Upper lobe of right lung (tissue), 1 donor: ENCODE measurements at places on chromosomes 11 and 22. TPM values are rescaled to one million over a fixed set of nuclear protein-coding genes. Genes with fewer than 3 reads are reported as not detected.

DNA sequence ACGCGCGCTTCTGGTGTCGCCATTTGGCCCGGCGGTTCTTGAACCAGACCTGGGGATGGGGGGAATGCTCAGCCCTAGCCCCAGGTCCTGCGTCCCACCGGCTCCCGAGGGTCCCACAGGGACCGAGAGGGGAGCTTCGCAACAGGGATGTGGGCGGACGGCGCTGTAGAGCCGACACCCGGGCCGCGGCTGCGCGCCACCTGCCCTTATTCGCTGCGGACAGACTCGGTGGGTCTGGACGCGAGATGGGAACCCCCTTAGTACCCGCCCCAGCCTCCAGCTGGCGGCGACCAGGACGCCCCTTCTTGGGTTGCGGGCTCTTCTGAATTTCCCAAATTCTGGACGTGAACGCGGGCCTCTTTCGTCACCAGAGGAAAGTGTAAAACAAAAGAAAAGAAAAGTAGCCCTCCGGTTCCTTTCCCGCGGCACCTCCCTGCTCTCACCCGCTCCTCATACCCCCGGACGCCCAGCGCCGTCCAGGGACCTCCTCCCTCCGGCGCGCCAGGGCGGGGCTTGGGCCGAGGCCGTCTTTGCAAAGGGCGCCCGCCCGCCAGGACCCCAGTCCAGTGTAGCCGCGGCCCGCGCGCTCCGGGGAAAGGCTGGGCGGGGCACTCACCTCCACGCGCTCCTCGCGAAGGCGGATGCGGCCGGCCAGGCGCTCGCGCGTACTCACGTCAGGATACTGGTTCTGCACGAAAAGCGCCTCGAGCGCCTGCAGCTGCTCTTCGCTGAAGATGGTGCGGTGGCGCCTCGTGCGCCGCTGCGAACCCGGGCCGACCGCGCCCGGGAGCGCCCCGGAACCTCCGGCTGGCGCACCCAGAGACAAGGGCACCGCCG lies 827 bp downstream of the GSC2 start:
- DNase-seq = peak; percentile 61
- H3K4me1 ChIP-seq = no peaks in the 10 kb centered on the region
- peak overlapping the region; percentile 35 for H3K4me3 ChIP-seq

DNA sequence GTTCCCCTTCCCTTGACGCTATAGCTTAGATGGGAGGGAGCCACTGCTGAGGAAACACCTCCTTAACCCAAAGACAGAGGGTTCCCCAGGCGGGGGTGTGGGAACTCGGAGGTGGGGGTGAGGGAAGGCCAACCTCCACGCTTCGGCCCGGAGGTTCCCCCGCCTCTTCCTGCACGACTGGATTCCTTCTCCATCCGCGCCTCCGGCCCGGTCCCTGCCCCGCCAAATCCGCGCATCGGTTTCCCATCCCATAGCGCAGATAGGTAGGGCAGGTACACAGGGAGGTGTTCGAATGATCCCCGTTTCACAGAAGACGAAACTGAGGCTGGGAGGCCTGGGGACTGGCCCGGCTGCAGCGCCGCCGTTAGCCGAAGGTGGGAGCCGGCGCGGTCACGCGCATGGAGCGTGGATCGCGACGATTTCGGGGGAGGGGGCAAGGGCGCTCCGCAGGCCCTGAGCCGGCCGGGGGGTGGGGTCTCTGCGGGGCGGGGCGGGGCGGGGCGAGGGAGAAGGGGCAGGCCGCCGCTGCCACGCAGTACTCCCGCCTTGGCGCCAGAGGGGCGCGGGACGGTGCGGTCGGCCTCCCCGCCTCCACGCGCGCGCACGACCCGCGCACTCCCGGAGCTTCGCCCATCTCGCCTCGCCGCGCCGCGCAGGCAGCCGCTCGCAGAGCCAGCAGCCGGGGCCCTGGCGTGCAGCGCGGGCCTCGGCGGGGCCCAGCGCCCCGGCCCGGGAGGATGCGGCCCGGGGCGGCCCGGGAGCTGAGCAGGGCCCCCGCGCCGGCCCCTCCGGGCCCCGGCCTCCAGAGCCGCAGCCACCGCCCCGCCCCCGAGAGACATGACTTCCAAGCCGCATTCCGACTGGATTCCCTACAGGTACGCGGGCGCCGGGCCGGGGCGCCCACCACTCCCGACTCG lies at the start of gene TUB:
TSS of gene TUB (plus strand) at position 538 of the 917 bp plus-strand sequence. CDS start at position 838, 300 bp downstream.
- no peaks in the 10 kb centered on the region for H3K36me3 ChIP-seq
- H3K4me3 ChIP-seq = peak within 1 kb of the TSS; percentile 54
- no peak for DNase-seq
- H3K27me3 ChIP-seq = peaks cover 10% of the 10 kb centered on the region

DNA sequence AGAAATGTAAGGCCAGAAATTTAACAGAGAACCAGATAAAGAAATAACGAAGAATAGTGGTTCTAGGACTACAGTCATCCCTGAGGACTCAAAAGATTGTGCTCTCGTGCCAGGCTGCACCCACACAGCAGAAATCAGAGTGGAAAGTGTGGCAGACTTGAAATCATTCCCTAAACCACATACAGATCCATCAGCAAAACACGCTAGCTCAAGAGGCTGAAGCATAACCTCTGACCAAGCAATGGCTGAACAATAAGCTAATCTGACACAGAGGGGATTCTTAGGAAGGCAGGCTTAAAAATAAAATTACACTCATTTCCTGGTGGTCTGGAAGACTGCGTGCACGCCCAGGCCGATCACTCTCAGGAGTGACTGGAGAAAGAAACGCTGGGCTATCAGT lies 19.0 kb downstream of the NCF4 start:
- H3K36me3 ChIP-seq = no peaks in the 10 kb centered on the region
- H3K27ac ChIP-seq = no peak overlapping the region
- H3K4me1 ChIP-seq = peaks cover under 1% of the 10 kb centered on the region
- no peaks in the 10 kb centered on the region for H3K27me3 ChIP-seq
- H3K4me3 ChIP-seq = no peak overlapping the region

The ZNRD2 gene
- total RNA-seq = 24.0 TPM

The ART5 gene
- 1.2 TPM for total RNA-seq

- no peak overlapping the region for H3K4me3 ChIP-seq
- peaks cover 11% of the 10 kb centered on the region for H3K4me1 ChIP-seq
- H3K27ac ChIP-seq = no peak overlapping the region
- no peaks in the 10 kb centered on the region for H3K36me3 ChIP-seq
- H3K27me3 ChIP-seq = no peaks in the 10 kb centered on the region
These were observed 61.6 kb downstream of the SIK2 start for GRCh38 chr11:111663820-111664219.

The TSSK2 gene
- not detected for total RNA-seq

- DNase-seq = no peak
- peaks cover 33% of the 10 kb centered on the region for H3K4me1 ChIP-seq
- H3K27ac ChIP-seq = no peak overlapping the region
- H3K4me3 ChIP-seq = peak overlapping the region; percentile 100
- H3K36me3 ChIP-seq = peaks cover 50% of the 10 kb centered on the region
These were observed 2.3 kb downstream of the POLR2L start for GRCh38 chr11:839875-840617.

The ANO9 gene
- total RNA-seq = 22.4 TPM

The TBX1 gene
- 15.4 TPM for total RNA-seq

The GRM5 gene
- total RNA-seq = 0.06 TPM

DNA sequence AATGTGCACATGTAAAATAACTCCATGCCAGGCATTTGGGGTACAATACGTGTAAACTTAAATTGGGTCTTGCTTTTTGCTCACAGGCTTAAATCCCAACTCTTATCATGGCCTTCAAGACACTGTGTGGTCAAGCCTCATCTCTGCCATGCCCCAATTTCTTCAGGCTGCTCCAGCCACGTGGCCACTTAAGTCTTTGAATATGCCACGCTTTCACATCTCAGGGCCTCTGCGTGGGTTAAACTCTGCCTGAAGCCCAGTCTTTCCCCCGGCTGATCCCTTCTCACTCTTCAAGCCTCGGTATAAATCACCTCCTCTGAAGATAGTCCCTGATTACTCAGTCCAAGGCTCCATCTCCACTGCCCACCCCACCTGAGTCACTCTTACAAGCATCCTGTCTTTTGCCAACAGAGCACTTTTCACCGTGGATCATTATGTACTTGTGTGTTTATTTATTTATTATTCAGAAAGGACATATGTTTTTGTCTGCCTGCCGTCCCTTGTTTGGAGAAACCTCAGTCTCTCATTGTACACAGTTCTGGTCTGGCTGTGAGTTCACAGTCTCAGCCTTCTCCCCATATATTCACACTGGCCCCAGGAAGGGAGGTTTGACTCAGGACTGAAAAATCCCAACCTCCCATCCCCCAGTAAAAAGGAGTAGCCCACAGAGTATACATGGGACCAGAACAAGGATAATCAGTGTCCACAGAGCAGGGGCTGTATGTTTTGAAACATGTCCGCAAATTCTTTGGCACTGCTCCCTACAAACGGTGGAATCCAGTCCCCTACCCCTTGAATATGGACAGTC lies 344.7 kb downstream of the MN1 start:
- no peaks in the 10 kb centered on the region for H3K36me3 ChIP-seq
- DNase-seq = no peak
- H3K4me1 ChIP-seq = no peaks in the 10 kb centered on the region
- H3K27me3 ChIP-seq = peaks cover 3% of the 10 kb centered on the region
- no peak overlapping the region for H3K4me3 ChIP-seq
- H3K27ac ChIP-seq = no peak overlapping the region

The CALCA gene
- not detected for total RNA-seq

The SYT12 gene
- total RNA-seq = not detected

GRCh38 chr22:25364736-25365241 lies 145.3 kb downstream of the CRYBB2 start:
- DNase-seq = peak; percentile 52
- peaks cover 10% of the 10 kb centered on the region for H3K4me1 ChIP-seq
- no peaks in the 10 kb centered on the region for H3K27me3 ChIP-seq
- peaks cover 1% of the 10 kb centered on the region for H3K36me3 ChIP-seq

The MPZL3 gene
- total RNA-seq = 11.8 TPM

GRCh38 chr11:23423656-23424055 lies 563.4 kb upstream of the CCDC179 start:
- H3K27me3 ChIP-seq = no peaks in the 10 kb centered on the region
- DNase-seq = no peak
- H3K36me3 ChIP-seq = no peaks in the 10 kb centered on the region
- no peak overlapping the region for H3K4me3 ChIP-seq
- H3K27ac ChIP-seq = no peak overlapping the region

DNA sequence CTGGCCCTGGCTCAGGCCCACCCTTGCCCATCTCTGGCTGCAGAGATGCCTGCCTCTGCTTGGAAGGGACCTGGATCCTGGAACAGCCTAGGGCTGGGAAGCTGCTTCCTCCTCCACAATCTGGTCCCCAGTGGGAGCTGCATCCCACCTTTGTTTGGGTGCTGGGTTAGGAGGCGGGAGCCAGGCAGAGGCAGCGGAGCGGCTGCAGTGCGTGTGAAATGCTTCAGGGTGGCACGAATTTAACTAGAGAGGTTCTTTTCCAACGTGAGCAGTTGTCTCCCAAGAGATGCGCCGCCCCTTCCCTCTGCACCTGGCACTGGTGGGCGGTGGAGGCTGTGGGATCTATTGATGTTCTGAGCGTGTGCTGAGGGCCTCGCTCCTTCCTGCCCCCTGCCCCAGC lies 31.6 kb downstream of the BRSK2 start:
- H3K4me1 ChIP-seq = no peaks in the 10 kb centered on the region
- no peak overlapping the region for H3K4me3 ChIP-seq
- no peak overlapping the region for H3K27ac ChIP-seq
- peaks cover 11% of the 10 kb centered on the region for H3K27me3 ChIP-seq
- no peak for DNase-seq

DNA sequence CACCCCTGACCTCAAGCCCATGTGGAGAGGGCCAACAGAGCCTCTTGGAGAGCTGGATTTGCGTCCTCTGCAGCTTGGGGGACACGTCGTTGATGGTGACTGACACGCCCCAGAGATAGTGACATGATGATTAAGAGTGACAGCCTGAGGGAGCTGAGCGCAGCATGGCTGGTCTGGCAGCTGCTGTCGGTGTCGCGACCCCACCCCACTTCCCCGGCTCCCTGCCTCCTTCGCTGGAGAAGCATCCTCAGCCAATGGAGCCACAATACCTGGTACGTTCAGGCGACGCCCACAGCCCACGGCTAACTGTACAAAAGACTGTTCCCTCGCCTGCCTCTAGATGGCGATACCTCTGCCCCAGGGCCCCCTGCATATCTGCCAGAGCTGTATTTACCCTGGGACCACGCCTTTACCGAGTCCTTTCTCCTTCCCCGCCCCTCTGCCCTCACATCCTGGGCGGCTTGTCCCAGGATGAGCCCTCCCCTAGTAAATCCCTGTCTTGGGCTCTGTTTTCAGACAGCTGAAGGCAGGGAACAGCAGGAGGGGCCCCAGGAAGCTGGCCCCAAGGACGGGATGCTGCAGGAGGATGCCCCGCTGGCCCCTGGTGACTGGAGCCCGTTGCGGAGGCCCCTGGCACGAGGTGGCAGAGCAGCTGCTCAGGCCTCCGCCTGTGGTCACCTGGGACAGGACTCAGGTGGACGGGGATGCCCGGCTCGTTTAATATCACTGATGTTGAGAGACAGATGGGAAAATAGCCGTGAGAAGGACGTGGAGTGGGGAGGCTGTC lies 90.6 kb downstream of the RPS6KA4 start:
- H3K4me3 ChIP-seq = peak overlapping the region; percentile 29
- H3K27ac ChIP-seq = no peak overlapping the region
- H3K4me1 ChIP-seq = peaks cover 14% of the 10 kb centered on the region
- peak; percentile 75 for DNase-seq
- peaks cover 14% of the 10 kb centered on the region for H3K27me3 ChIP-seq
